ENCODE measurements at places on chromosomes 7 and 10.

- DNase-seq: peak; percentile 56
Observed at GRCh38 chr7:24894429-24895221, 85.4 kb downstream of the OSBPL3 start.

DNA sequence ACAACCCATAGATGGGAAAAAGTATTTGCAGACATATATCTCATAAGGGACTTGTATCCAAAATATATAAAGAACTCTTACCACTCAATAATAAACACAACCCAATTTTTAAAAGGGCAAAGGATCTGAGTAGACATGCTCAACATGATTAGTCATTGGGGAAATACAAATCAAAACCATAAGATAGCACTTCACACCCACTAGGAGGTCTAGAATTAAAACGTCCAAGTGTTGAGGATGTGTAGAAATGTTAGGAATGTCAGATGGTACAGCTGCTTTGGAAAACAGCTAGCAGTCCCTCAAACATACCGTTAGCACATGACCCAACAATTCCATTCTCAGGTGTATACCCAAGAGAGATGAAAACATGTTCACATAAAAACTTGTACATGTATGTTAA is 8.3 kb downstream of the PSTK start:
- DNase-seq: no peak

- no peak for DNase-seq
Observed at GRCh38 chr7:117011419-117012260, 58.3 kb downstream of the ST7 start.

- DNase-seq: no peak
Observed at GRCh38 chr7:81628951-81629350, 140.9 kb downstream of the HGF start.

- no peak for DNase-seq
Observed at GRCh38 chr7:2399848-2400587, 3.4 kb upstream of the CHST12 start.

GRCh38 chr7:2796358-2797352 is 47.5 kb downstream of the GNA12 start:
- DNase-seq: no peak

DNA sequence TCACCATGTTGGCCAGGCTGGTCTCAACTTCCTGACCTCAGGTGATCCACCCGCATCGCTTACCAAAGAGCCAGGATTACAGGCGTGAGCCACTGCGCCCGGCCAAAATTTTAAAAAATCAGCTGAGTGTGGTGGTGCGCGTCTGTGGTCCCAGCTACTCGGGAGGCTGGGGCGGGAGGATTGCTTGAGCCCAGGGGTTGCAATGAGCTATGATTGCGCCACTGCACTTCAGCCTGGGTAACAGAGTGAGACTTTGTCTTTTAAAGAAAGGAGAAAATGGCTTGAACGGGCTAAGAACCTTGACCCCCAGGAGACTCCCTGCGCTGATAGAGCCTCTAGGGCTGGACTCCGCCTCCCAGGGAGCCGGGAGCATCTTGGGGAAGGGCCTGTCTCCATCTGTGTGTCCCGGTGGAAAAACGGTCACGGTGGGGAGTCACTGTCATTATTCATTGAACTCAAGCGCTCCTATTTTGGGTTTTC is 760 bp upstream of the KCTD7 start:
- no peak for DNase-seq

DNA sequence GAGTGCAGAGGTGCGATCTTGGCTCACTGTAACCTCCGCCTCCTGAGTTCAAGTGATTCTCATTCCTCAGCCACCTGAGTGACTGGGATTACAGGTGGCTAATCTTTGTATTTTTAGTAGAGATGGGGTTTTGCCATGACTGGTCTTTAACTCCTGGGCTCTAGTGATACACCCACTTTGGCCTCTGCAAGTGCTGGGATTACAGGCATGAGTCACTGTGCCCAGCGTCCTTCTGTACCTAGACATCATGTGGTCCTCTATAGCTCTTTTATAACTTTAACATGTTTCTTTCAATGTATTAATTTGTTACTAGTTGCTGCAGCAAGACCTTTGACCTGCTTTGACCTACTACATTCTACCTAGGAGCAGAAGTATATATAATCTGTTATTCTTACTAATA is 38.7 kb upstream of the BICC1 start:
- DNase-seq: no peak

DNA sequence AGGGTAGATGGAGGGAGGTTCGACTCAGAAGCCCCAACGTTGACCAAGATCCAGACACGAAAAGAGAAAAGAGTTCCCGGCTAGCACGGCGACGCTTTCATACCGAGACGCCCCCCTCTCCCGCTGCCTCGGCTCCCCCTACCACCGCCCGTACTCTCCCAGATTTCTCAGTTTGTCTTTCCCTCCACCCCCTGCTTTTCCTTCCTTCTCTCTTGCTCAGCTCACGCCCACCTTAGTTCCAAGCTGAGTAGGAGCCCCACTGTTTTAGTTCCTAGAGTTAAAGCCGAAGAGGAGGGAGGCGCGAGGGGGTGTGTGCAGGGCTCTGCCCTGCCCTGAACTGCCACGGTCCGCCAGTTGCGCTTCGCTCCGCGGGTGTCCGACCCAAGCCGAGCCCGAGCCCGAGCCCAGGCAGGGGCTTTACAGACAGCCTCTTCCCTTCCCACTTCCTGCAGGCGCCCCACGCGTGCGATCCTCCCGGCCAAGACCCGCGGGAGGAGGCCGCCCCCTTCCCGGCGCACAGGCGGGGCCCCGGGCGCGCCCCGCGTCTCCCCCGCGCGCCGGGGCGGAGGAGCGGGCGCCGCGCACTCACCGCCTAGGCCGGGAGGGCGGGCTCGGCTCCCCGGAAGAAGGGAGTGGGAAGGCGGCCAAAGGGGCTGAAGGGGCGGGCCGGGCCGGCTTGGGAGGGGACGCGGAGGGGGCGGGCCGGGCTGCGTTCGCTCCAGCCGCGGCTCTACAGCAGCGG is at the start of gene EPHB6:
EPHB6 (plus strand) TSS at position 705 of the 742 bp plus-strand sequence. CDS start 8,152 bp downstream, outside the sequence.
- DNase-seq: peak; percentile 67

DNA sequence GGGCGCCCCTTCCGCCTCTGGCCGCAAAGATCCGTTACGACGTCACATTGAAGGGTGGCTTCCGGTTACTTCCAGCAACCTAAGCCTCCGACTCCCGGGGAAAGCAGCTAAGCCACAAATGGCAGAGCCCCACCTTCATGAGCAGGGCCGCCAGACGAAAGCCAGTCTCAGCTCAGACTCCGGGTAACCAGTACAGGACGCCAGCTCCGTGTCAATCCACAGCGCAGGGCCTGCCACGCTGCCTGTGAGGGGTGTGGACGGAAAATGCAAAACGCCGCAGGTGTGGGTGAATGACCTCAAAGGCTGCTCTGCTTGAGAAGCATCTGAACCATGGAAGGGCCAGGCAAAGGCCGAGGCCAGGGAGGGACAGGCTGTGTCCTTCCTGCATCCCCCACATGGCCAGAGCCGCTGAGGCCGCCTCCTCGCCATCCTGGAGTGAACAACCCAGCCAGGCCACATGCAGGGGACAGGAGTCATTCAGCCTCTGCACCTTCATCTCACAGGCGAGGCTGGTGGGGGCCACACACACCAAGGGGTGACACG is 53.5 kb upstream of the PPP2R2D start:
- no peak for DNase-seq

- no peak for DNase-seq
Observed at GRCh38 chr10:3342771-3343170, 170.2 kb upstream of the PITRM1 start.

GRCh38 chr7:2667843-2668242 is 20.2 kb upstream of the AMZ1 start:
- DNase-seq: no peak

DNA sequence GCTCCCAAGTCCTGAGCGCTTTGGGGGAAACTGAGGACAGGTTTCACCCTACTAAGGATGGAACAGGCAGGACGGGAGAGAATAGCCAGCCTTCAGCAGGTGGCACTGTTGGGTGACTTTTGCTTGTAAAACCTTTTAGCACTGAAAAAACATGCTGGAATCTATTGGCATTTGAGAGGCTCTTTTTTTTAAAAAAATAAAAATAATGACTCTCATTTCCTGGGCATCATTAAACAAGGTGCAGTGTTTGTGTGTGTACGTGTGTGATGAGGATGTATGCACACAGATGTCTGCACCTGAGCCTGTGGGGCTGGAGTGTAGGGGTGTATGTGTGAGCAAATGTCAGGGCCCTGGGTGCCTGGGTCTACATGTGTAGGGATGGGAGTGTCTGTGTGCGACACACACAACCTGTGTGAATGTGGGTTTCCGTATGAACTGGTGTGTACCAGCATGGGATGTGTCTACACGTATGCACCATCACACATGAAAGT is 177.9 kb downstream of the RPS24 start:
- DNase-seq: peak; percentile 34

DNA sequence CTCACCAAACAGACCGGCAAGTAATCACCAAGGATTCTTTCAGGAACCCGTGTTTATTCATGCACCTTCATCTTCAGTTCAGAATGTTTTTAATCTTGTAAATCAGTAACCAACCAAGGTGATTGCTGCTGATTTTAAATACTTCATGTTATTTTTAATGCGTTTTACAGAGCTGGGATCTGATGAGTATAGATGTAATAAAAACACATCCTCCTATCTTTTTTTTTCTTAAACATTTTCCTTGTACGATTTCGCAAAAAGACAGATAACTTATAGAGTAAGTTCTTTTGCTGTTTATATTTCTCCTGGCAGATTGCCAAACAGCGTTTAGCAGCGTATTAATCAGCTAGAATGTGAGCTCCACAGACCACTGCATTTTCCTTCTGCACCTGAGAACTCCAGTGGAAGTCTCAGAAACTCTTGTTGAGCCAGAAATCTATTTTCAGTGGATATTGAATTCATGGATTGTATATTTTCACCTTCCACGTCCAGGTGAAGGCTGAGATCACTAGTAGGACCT is 397.8 kb upstream of the NRP1 start:
- DNase-seq: no peak

- DNase-seq: no peak
Observed at GRCh38 chr7:137930581-137930980, 71.3 kb downstream of the CREB3L2 start.

- peak; percentile 43 for DNase-seq
Observed at GRCh38 chr10:93437086-93437945, 44.8 kb downstream of the MYOF start.

GRCh38 chr7:37411444-37412034 is 37.1 kb downstream of the ELMO1 start:
- DNase-seq: no peak

DNA sequence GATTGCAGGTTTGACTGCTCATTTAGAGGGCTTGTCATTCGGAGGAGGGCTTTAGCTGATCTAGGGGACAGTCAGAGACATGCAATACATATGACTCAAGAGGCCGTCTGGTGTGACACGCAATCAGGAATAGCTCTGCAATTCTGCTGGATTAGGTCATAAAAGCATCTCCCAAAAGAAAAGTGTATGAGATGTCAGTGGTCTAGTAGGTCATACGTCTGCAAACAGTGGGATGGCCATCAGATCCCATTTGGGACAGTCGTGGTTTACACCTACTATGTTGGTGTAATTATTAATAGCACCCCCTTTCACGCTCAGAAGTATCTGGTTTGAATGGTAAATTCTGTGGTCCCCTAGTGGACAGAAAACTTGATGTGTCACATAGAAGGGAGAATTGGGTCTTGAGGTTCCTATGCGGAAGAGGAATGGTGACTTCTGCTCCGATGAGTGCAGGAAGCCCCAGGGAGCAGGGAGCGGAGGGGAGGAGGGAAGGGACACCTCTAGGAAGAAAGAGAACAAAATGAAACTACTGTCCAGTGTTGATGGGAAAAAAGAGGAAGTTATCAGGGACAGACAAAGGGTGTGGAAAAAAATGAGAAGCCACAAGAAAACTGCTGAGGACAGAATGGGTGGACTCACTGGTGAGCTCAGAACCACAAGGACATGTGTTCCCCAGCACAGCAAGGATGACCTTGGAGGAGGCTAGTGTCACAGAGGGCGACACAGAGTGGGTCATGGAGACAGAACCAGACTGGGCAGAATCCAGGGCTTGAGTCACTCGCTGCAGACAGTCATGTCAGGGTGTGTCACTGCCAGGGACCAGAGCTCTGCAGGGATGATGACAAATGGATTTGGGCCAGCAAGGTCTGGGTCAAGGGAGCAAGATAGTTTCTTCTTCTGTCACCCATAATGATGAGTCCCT is 59.9 kb downstream of the MAP3K8 start:
- DNase-seq: no peak

DNA sequence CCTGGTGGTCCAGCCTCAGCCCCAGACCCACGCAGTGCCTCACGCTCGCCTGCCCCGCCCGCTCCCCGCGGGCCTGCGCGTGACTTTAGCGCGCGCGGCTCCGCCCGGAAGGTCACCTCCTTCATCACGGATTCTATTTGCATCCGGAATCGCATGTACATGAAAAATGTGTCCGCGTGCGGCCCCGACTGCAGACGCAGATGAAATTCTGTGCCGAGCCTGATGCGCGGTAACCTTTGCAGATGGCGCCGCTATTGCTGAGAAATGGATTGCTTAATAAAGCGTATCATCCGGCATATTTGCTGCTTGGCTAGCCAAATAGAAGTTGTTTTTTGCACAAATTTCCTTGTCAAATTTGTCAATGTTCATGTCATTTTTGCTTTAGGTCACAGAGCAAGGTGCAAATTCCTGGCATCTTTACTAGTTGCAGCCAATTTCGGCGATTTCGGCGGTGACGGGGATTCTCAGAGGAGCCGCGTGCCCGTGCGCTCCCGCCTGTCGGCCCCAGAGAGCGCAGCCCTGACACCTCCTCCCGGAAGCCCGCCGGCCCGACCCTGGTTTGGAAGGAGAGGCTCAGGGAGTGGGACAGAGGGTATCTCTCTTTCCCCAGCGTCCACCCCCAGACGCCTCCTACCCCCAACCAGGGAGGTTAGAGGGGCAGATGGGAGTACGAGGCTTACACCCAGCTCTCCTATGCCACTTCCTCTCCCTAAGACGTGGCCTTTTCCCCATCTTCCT is 85.9 kb upstream of the PAX2 start:
- peak; percentile 44 for DNase-seq

- DNase-seq: no peak
Observed at GRCh38 chr10:19041171-19041570, 7.4 kb upstream of the MALRD1 start.

- DNase-seq: peak; percentile 70
Observed at GRCh38 chr7:1232623-1233332, at the start of gene UNCX. TSS of gene UNCX (plus strand) at chr7:1232872. CDS start at chr7:1233018, 146 bp downstream.

- peak; percentile 82 for DNase-seq
Observed at GRCh38 chr10:4825868-4826791, at the start of gene AKR1E2. TSS of gene AKR1E2 (plus strand) at chr10:4826207. CDS start at chr10:4826325, 118 bp downstream.

DNA sequence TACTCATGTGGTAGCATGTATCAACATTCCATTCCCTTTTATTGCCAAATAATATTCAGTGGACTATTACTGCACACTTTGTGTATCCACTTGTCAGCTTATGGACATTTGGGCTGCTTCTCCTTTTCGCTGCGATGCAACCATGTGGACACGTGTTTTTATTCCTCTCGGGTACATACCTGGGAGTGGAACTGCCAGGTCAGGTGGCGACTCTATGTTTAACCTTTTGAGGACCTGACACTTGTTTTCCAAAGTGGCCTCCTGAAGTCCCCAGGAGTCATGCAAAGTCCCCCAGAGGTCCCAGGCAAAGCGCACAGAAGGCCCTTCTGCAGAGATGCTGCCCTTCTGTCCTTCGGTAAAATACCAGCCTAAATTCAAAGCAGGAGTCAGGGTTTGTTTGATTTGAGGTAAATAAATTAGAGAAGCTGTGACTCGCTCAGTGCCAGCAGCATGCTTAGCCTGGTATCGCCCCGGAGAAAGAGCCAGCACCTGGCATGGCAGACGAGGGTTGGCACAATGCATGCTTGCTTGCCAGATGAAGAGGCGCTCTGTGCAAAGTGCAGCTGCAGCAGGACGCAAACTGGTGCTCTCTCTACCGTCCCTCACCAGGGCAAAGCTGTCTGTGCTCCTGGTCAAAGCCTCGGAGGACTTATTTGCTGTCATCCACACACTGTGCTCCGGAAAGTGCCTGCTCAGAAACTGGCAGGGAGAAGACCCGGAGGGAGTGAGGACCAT is 37.8 kb downstream of the HIPK2 start:
- no peak for DNase-seq

GRCh38 chr10:74063256-74063655 is 65.3 kb downstream of the VCL start:
- no peak for DNase-seq

Data from WTC11 (cell line).